ENCODE measurements at places on chromosomes 12 and 14.

- DNase-seq, result no peak
Observed at GRCh38 chr12:98073610-98074009, 441.8 kb upstream of the TMPO start.

GRCh38 chr12:66662729-66663128 lies 16.1 kb downstream of the GRIP1 start:
- peak; percentile 2 for DNase-seq

DNA sequence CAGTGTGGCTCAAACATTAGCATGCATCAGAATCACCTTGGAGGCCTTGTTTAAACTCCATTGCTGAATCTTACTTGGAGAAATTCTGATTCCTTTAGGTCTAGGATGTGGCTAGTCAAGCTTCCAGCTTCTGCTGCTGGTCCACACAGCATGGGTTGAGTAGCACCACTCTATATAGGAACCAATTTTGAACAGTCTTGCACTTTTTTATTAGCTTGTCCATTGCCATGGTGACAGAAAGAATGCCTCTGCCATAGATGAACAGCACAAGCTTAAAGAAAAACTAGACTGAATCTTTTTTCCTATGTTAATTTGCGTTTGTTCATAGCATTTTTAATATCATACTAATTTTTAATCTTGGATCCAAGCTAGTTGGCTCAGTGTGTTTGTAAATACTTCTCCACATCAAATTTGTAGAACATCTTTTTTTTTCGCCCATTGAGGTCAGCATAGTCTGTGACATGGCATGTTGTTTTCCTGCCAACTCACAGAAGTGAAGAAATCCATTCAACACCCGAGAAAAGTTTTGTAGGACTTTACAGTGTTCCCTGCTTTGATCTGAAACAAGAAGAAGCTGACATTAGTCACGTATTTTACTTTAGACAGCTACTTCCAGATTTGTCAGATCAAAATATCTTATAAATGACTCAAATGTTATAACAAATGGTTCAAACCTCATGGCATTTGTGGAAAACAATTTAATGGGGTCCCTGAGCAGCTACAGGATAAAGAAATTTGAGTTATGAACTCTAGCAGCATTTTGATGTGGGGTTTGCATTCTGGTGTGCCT lies 438.8 kb downstream of the EGLN3 start:
- DNase-seq, result peak; percentile 58

DNA sequence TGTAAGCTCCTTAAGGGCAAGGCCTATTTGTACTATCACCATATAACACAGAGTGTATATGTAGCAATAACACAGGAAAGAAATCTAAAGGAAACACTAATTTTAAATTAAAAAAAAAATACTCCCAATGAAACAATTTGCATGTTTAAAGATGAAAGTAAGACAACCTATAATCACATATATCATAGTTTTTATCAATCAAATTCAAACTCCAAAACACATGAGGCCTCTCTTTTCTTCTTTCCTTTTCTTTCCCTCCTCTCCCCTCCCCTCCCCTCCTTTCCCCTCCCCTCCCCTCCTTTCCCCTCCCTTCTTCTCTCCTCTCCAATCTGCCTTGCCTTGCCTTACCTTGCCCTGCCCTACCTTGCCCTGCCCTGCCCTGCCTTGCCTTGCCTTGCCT lies 405.8 kb upstream of the RPL10L start:
- no peak for DNase-seq

GRCh38 chr12:131051155-131051473 lies 97.4 kb downstream of the ADGRD1 start:
- DNase-seq, result no peak

DNA sequence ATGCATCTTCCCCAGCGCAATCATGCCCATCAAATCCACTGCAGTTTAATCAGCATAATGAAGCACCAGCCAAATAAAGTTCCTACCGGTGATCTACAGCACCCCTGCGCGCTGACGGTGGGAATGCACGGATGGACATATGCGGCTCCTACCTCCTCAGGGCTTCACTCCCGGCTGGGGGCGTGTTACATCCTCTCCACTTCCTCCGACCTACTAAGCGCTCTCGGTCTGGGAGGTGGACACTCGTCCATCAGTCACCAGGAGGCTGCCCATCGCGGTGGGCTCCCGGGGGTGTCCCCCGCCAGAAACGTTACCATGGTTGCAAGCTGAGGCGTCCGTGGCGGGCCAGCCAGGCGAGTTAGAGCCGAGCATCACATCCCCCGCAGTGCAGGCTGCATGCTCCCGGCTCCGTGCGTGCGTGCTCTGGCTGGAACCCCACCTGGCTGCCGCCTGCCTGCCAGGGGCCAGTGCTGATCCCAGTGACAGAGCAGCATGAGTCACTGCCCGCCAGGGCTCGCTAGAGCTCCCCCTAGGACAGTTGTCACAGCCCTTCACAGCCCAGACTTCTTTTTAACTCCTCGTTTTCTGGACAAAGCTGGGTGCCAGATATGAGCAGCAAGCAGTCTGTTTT lies 73.0 kb downstream of the CIT start:
- peak; percentile 85 for DNase-seq

- DNase-seq, result no peak
Observed at GRCh38 chr12:122835750-122836026, 431 bp downstream of the HIP1R start.

Measured in mesenchymal stem cell (in vitro differentiated cells and primary cell).